Cerebellum (tissue), 4 donors: ENCODE measurements at places on chromosomes 11 and 22. TPM values are rescaled to one million over a fixed set of nuclear protein-coding genes. Genes with fewer than 3 reads are reported as not detected.

The CATSPERZ gene
- not detected for total RNA-seq

The PLAAT5 gene
- 1.9 TPM for total RNA-seq

The DENND6B gene
- total RNA-seq, result 19.6 TPM

The PNPLA3 gene
- total RNA-seq, result 7.7 TPM

DNA sequence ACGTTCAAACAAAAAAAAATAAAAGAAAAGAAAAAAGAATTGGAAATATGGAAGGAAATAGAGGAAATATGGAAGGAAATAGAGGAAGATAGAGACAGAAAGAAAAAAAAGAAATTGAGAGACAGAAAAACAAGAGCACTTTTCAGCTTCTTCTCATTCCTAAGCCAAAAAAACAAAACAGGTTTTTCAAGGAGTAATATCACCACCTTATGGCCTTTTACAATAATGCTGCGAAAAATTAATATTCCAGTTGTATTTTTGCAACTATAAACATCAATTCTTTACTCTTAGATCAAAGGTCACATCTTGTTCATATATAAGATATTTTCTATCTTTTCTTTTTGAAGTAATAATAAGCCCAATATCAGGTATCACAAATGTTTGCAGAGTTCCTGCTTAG lies 328.3 kb downstream of the FAT3 start:
- DNase-seq, result no peak
